ENCODE measurements at places on chromosomes 2 and 18. TPM values are rescaled to one million over a fixed set of nuclear protein-coding genes. Genes with fewer than 3 reads are reported as not detected.

GRCh38 chr2:32489061-32489460 is 132.2 kb downstream of the BIRC6 start:
- no peak for DNase-seq

DNA sequence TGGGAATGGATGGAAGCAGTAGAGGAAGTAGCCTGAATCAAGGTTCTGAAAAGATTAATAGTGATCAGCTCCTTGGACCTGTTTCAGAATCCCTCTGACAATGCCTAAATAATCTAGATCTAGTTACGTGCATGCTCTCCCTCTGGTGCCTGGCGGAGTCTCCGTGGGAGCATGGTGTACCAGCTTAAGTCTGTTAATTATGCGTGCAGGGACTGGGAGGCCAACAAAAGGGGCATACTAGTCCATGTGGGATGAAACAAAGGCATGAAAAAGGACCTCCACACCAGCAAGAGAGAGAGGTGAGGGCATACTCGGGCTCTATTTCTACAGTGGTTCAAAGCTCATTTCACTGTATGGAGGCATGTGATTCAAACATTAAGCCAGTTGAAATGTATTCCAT is 200.3 kb downstream of the DPP4 start:
- no peak for DNase-seq

The SLC5A7 gene
- not detected for polyA plus RNA-seq

DNA sequence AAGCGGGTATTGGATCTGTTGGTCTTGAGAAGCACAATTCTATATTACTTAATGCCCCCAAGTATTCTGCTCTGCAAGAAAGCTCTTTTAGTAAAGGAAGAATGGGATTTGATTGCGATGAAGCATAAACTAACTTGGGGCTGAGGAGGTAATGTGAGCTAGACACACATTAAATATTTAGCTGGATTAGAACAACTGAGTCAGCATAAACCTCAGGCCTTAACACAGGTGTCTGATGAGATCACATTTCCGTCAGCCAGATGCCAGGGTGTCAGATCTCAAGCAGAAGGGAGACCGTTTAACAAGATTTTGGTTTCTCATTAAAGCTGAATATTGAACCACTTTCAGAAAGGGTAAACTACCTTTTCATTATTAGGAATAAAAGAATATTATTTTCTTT is 94.5 kb downstream of the GYPC start:
- DNase-seq = no peak

DNA sequence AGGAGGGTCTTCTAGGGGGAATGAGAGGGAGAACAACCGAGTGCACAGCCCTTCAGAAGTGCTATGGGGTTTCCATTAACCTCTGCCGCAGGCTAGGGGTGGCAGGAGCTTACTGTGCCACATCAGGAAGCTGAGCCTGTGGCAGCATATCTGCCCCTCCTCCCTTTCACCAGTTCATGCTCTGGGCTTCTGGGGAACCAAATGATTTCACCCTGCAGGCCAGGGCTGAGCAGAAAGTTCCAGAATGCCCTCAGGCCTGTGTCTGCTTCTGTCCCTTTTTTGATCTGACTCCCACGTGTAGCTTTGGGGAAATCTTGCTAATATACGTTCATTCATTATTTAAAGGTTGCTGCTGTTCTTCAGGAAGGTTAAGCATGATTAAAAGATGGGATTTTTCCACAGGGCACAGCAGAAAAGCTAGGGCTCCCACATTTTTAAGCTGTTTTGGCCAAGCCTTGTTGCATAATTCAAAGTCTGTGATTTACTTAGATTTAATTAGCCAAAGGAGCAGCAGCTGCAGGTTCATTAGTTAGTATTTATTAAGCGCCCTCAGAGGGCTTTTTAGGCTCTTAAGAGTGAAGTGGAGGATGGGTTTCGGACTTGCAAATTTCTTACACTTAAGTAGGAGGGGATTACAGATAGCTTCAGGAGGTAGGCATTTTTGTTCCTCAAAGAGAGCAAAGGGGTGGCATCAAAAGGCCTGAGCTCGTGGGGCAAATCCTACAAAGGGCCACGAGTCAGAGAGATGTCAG is 10.2 kb downstream of the TMEM247 start:
- no peak for DNase-seq

The STAT1 gene
- polyA plus RNA-seq = 109 TPM

The ALKAL2 gene
- 0.14 TPM for polyA plus RNA-seq

- DNase-seq = no peak
Measured at GRCh38 chr18:67862069-67862468, 345.5 kb upstream of the DSEL start.

The TLX2 gene
- not detected for polyA plus RNA-seq

DNA sequence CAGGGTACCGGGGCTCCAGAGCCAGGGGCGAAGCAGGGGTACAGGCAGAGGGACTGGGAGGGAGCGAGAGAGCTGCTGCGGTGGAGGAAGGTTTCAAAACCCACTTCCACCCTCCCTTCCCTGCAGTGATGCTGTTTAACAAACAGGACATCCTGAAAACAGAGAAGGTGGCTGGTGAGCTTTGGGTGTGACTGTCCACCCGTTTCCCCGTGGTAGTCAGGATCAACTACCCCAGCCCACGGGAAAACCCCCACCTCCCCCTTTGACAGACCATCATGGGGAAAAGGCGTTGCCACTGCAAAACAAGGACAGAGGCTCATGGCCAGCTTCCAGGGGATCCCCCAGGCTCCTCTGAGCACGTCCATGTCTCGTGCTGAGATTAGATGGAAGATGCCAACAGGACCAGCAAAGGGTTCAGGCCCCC is 12.9 kb downstream of the TMEM185B start:
- no peak for DNase-seq

- DNase-seq = no peak
Measured at GRCh38 chr2:85702172-85702571, 8.0 kb downstream of the GNLY start.

The SERPINB3 gene
- polyA plus RNA-seq = not detected

All from AG04450 (cell line).